Activated CD4-positive, alpha-beta T cell treated with anti-CD3 and anti-CD28 coated beads, Interleukin-2, Interleukin-4, amounts not matched to agents 100 ng/mL and 50 ng/mL, durations not matched to agents 16 hours and 8 hours (primary cell): ENCODE measurements at places on chromosomes 7 and 10.

- DNase-seq, result no peak
Measured at GRCh38 chr7:144830811-144831210, 5.0 kb downstream of the TPK1 start.

- DNase-seq, result no peak
Measured at GRCh38 chr10:88899886-88900285, 19.8 kb downstream of the STAMBPL1 start.

GRCh38 chr7:135159359-135160085 lies 11.0 kb downstream of the CYREN start:
- no peak for DNase-seq

- no peak for DNase-seq
Measured at GRCh38 chr7:44280993-44281721, 44.2 kb downstream of the CAMK2B start.

DNA sequence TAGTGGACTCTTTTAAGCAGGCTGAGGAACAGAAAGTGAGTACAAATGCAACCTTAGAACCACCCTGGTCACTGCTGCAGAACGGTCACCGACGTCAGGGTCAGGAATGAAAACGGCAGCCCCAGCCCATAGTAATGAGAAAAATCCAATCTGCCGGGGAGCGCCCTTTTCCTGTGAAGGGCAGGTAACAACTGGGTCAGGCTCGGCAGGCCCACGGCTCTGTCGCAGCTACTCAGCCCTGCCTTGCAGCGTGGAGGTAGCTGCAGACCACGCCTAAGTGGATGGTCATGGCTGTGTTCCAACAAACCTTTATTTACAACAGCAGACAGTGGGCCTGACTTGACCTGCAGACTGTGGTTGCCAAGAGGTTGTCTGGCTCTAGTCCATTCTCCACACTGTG lies 563.2 kb downstream of the DNAJB6 start:
- DNase-seq, result no peak

DNA sequence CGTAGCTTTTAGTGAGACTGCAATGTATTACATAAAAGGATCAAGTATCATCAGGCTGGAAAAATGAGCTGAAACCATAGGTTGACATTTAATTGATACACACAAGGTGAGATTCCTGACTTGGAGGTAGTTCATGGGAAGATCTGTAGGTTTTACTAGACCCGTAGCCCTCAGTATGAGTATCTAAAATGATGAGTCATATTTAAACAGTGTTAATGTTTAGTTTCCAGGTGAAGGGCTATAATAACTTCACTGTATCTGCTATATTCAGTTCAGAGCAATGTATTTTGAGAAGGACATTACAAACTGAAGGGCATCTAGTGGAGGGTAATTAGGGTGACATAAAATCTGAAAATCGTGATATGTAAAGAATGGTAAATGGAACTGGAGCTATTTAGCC lies 35.0 kb downstream of the ENTPD1 start:
- no peak for DNase-seq

DNA sequence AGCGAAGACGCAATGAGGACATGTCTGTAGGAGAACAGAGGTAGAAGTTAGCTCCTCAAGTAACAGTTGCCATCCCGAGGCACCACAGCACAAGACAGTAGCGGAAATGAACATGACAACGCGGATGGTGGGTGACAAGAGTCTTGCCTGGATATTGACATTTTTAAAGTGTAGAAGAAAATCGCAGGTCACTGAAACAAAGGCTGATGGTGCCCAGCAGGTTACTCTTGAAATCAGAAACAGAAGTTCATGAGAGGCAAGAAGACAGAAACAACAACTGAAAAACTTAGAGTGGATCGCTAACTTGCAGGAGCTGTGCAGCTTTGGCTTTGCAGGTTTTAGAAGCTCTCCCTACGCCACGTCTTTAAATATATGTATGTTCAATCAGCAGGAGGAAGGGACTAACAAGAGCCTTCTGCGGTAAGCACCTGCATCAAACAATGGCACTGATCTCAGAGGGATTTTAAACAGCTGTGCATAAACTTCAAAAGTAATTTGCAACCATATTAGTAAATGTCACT lies 1.8 kb downstream of the PRKCQ start:
- peak; percentile 48 for DNase-seq

DNA sequence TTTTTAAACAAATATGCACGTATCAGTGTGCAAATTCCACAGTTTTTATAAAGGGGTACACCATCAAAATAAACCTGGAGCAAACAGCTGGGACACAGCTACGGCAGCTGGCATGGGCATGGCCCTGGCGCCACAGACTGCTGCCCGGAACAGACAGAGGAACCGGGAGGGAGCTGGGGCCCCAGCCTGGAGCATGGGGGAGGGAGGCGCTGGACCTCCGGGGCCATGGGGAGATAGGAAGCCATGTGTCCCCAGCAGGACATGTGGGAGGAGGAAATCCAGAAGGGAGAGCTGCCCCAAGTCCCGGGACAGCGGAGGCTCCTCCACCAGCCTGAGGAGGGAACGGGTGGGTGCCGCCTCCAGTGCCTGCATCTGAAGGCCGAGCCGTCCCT lies 180.1 kb downstream of the MAD1L1 start:
- no peak for DNase-seq

DNA sequence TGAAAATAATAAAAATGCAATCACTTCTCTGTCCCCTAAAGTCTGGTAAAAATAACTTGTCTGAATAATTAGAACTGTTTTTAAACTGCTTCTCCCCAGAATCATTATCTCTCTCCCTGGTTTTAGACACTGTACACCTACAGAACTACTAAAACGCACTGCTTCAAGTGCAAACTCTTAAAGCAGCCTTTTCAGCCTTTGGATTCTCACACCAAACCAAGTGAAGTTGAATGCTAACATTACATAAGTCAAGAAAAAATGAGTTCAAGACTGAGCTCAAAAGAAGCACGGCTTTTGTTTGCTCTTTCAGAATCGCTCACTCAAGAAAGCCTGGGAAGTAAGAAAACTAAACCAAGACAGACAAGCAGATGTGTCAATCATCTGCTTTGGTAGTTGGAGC lies 188.8 kb downstream of the LSM5 start:
- DNase-seq, result no peak

DNA sequence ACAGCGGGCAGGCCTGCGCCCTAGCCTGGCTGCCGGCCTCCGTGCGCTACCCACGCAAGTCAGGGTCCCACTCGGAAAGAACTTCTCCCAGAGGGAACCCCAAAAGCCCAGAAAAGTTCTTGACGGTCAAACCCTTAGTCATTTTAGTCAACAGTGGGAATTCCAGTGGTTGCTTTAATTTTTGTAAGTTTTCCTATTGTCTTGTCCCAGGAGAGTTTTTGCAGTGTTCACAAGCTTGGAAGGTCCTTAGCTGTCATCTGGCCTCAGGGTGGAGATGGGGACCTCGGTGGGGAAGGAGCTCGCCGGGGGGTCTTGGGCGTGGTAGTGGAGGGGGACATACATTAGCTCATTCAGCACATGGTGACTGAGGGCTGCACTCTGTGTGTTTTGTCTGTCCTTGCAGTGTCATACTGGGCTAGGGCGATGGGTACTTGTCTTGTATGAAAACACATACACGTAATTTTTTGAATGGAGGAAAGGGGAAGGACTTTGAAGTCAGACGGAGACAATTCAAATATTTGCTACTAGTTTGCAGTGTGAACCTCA lies 736 bp downstream of the MINDY4 start:
- DNase-seq, result peak; percentile 12

- no peak for DNase-seq
Measured at GRCh38 chr7:87608431-87608830, 7.7 kb upstream of the ABCB1 start.

- no peak for DNase-seq
Measured at GRCh38 chr7:108268200-108268820, 138.1 kb upstream of the LAMB4 start.
